Islet precursor cell (in vitro differentiated cells): ENCODE measurements at places on chromosomes 5 and 9.

DNA sequence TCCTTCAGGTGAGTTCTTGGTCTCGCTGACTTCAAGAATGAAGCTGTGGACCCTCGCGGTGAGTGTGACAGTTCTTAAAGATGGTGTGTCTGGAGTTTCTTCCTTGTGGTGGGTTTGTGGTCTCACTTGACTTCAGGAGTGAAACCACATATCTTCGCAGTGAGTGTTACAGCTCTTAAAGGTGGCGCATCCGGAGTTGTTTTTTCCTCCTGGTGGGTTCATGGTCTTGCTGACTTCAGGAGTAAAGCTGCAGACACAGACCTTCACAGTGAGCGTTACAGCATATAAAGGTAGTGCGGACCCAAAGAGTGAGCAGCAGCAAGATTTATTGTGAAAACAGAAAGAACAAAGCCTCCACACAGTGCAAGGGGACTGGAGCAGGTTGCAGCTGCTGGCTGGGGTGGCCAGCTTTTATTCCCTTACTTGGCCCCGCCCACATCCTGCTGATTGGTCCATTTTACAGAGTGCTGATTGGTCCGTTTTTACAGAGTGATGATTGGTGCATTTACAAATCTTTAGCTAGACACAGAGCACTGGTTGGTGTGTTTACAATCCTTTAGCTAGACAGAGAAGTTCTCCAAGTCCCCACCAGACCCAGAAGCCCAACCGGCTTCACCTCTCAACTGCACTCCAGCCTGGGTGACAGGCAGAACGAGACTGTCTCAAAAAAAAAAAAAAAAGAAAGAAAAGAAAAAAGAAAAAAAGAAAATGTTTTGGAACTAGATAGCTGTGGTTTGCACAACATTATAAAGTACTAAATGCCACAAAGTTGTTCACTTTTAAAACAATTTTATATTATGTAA lies 9.1 kb upstream of the ERMP1 start:
- DNase-seq, result no peak

DNA sequence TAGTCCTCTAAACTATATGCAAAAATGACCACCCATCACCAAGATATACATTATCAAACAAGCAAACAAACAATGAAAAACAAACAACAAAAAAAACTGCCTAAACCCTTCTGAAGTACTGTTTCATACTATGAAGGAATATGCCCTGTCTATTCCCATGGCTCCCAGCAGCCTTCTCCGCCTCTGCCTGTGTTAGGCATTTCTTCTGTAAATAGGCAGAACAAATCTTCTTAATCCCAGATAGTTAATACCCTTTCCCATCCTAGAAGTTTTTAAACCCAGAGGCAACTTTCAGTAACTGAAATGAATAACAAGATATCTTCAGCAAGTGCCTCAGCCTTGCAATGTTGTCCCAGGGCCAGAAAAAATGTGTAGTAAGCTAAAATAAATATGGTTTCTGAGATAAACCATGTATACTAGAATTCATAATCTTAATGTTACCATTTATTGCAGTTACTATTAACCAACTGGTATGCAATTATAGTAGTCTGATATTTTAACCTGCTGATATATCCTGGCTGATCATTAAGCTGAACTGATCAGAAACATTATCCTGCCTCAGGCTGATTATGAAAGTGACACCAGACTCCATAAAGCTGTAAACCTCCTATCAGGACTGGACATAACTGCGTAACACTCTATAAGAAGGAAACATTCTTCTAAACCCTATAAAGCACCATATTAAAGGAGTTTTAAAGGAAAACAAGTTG lies 68.5 kb downstream of the ANKRD31 start:
- no peak for DNase-seq

DNA sequence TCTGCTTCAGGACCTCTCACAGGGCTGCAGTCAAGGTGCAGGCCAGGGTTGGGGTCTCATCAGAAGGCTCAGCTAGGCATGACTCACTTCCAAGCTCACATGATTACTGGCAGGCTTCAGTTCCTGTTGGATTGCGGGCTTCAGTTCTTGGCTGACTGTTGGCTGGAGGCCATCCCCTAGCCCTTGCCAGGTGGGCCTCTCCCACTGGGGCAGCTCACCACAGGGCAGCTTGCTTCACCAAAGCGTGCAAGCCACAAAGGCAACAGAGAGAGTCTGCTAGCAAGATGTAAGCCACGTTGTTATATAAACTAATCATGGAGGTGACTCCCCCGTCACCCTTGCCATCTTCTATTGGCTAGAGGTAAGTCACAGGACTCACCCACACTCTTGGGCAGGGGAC lies 14.4 kb downstream of the CPLX2 start:
- no peak for DNase-seq

DNA sequence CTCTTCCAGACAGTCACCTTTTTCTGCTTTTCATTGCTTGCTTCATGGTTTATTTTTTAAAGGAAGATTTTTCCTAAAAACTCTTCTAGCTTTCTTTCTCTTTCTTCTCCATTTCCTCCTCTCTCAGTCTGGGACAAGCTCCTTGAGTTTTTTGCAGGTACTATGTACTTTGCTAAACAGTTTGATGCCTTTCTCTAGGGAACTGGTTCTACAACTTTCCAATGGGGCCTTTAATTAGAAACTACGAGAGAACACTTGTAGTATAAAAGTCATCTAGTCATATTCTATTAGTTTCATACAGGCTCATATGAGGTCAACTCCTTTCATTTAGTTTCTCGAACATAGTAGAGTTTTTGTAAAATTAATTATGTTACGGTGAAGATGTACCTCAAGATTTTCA lies 189.6 kb downstream of the DOCK8 start:
- DNase-seq, result no peak

DNA sequence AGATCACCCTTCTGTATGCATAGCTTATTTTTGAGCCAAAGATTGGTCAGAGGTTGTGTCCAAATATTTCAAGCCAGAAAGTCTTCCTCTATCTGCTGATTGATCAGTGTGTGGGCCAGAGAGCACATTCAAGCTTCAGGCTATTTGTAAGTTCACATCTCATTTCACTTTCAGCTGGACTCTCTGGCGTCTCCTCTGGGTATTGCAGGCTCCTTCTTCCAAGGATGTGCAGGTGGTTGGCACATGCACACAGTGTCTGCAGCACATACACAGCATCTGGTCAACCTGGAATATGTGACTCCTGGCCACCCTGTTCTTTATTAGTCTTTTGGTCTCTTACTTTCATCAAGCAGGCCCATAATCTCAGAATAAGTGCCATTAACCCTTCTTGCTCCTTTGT lies 516.1 kb downstream of the ANXA1 start:
- DNase-seq, result peak; percentile 59

DNA sequence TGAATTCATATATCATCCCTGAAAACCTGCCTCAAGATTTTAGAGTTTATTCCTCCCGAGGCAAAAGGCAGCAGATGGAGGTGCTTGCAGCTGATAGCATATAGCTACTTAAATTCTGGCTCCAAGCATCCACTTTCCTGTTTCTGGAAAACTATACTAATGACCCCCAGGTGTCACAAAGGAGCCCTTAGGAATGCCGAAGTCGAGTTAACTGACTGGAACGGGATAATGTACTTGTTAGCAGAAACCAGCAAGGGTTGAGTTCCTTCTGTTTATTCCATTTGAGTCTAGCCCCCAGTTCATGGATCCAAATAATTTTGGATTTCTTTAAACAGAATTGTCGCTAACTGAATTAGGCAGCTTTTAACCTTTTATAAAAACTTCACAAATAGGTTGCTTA lies 44.5 kb downstream of the PTTG1 start:
- DNase-seq, result no peak

DNA sequence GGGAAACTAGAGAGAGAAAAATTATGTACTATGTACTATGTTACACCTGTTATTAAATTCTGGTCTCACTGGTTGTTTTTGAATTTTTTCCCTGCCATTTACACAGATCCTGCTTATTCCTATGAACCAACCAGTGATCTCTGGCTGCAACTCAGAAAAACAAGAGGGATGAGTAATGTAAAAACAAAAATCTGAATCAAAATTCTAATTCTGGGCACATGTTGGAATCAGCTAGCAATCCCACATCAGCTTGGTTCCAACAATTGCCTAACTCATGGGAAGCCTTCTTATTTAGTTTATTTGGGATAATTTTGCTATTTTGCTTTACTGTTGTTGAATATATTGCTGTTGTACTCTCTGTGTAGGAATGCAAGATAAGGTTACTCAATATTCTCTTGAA lies 78.3 kb downstream of the PLK2 start:
- no peak for DNase-seq

- DNase-seq, result no peak
Observed at GRCh38 chr5:35647128-35647527, 29.5 kb downstream of the SPEF2 start.

- DNase-seq, result peak; percentile 90
Observed at GRCh38 chr9:19229595-19230354, 718 bp upstream of the DENND4C start.

GRCh38 chr5:146079695-146080373 lies 25.5 kb downstream of the PLAC8L1 start:
- DNase-seq, result no peak

DNA sequence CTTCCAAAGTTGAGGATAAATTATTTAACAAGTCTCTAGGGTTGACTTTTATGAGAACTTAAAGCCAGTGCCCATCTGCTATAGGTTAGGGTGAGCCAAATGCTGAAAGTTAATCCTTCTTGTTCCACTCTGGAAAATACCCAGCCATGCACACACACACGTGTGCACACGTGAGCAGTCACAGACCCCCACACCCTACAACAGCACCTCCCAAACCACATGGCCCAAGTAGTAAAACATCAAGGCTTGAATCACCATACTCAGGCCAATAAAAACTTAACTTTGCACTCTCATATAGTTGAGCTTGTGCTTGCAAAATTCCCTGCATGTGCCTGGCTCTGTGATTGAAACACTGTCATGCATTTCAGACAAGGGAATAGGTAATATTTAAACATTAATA lies 467.6 kb downstream of the ARHGEF28 start:
- no peak for DNase-seq

- DNase-seq, result no peak
Observed at GRCh38 chr9:23938908-23939307, 112.9 kb upstream of the ELAVL2 start.

DNA sequence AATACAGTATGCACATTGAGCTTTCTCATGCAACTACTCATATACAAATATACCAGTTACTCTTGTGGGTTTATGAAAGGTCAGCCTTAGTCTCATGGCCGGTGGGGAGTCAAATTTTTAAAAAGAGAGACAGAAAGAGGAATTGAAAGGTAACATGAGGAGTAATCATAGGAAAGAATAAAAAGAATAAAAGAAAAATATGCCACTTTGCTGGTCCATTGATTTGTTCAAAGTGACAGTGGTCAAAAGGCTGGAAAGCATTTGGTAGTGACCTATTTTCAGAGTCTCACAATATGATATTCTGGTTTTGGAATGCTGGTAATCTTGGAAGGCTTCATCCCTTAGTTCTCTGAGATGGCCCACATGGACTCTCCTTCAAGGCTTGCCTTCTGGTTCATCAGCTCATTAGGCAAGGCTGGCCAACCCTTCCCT lies 67.0 kb downstream of the ZNF366 start:
- DNase-seq, result no peak

- no peak for DNase-seq
Observed at GRCh38 chr5:68465934-68466551, 250.5 kb downstream of the PIK3R1 start.

- DNase-seq, result no peak
Observed at GRCh38 chr5:127931396-127931795, 152.2 kb upstream of the SLC12A2 start.

DNA sequence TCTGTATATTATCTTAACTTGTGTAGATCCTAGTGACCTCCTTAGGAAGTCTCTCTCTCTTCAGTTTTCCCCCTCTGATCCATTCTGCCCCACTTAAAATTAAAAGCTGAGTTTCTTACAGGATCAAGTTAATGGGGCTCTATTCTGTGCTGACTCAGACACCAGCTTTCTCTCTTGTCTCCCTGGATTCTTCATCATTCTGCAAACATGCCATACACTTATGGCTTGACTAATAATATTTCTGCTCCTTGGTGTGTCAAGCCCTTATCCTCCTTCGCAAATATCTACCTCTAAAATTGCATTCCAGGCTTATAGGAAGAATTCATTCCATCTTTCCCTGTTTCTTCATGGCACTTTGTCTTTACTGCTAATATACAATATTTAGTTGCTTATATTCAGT lies 18.1 kb downstream of the LRRC70 start:
- DNase-seq, result no peak

- DNase-seq, result no peak
Observed at GRCh38 chr5:20367178-20367577, 379.2 kb upstream of the CDH18 start.

- no peak for DNase-seq
Observed at GRCh38 chr5:132987531-132988408, 24.3 kb upstream of the AFF4 start.

GRCh38 chr9:2846115-2846514 lies 2.2 kb upstream of the PUM3 start:
- no peak for DNase-seq

DNA sequence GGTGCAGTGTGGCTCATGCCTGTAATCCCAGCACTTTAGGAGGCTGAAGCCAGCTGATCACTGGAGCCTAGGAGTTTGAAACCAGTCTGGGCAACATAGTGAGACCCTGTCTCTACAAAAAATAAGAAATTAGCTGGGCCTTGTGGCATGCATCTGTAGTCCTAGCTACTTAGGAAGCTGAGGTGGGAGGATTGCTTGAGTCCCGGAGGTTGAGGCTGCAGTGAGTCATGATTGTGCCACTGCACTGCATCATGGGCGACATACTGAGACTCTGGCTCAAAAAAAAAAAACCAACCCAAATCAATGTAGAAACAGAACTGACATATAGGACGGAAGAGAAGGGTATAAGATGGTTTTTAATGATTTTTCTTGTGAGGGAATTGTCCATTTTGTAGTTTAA lies 27.7 kb downstream of the G3BP1 start:
- DNase-seq, result no peak

DNA sequence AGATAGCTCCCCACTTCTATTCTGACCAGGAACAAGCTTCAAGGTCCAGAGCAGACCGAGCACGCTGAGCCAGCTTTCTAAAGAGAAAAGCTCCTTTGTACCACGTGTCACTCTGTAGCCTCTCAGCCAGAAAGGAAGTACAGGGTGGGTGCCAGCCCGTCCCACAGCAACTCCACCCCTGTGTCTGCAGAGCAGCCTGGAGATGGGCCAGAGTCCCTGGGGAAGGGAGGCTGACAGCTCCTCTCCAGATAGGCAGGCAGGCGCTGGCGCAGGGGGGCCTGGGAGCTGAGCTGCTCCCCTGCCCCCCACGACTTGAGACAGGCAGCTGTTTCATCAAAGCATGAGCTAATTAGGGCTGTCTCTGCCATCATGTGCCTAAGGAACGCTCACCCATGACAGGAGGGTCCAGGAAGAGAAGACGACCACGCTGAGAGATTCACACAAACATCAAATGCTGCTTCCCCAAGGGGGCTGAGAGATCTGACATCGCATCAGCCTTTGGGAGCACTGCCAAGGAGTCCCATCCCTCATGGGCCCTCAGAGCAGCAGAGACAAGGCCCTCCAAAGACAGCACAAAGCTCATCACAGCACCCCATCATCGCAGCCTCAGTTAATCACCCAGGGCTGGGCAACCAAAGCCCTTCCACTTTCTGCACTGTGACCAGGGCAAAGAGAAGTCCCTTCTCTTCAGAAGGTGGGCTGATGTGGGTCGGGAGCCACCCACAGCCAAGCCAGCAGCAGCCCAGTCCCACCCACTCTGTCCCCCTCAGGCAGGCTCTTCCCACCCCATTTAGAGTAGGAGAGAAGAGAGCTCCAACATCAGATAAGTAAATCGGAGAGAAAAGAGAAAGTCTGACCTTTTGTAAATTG lies 78.5 kb upstream of the LRRTM2 start:
- DNase-seq, result peak; percentile 69
